ENCODE measurements at places on chromosomes 12 and 14.

GRCh38 chr12:27076928-27077327 is 5.5 kb downstream of the C12orf71 start:
- no peak for DNase-seq

- no peak for DNase-seq
These were observed 3.0 kb downstream of the WNT1 start for GRCh38 chr12:48980953-48981756.

DNA sequence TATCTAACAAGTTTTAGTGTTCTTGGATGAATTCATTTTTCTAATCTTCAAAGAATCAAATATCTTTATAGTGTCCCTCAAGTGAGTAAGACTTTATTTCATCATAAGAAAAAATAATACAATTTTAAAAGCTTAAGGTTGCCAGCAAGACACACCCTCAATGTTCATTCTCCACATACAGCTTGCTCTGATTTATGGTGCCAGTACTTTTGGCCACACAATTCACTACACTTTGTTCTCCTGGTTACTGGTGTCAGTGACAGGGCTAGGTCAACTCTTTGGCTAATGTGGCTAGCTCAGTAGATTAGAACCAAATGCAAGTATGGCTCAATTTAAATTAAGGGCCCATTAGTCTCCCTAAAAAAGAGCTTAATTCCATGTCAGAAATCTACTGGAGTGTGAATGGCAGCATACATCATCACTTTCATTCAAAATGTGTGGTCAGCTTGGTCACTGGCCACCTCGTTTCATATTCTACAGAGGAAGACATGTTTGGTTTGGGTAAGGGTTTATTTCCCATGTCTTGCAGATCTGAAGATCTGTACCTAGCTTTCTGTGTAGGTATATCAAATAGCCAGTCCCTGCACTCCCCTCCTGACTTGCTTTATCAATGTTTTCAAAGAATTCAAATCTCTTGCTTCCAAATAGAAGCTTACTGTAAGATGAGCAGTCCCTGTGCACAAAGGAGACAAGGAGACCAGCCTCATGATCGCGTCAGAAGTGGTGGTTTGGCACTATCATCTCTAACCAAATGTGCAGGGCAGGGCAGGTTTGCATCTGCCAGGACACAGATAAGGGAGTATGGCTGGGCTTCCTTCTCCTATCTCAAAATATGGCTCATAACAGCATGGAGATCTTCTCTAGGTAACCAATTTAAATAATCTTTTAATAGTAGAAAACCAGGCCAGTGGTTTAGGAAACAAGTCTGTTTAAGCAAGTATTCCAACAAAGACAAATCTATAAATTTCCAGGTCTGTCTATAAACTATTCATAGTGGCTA is 31.3 kb downstream of the HECTD4 start:
- no peak for DNase-seq

- DNase-seq, result no peak
These were observed 163.3 kb downstream of the DACT1 start for GRCh38 chr14:58801086-58801485.

DNA sequence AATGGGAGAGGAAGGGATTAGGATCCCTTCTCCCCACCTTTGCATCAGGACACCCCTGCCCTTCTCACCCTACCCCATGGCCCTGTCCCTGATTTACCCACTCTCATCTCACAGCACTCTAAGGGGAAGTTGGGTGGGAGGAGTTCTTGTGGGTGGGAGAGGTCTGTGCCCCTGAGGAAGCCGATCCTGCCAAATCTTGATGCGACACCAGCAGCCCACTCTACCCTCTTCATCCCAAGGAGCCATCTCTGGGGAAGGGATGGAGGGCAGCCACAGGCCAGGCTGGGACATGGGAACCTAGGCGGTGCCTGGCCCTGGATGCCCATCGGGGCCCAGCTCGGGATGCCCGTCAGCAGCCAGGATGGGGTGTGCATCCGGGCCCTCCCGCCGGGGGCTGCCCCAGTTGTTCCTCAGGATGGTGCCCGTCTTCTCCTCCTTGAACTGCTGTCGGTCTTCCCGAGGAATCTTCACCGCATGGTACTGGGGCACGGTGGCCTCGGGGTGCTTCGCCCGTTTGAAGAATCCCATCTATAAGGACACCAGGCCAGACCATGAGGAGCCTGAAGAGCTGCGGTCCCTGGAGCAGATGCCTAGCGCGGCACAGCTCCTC is 22.8 kb downstream of the ITGA7 start:
- DNase-seq, result no peak

DNA sequence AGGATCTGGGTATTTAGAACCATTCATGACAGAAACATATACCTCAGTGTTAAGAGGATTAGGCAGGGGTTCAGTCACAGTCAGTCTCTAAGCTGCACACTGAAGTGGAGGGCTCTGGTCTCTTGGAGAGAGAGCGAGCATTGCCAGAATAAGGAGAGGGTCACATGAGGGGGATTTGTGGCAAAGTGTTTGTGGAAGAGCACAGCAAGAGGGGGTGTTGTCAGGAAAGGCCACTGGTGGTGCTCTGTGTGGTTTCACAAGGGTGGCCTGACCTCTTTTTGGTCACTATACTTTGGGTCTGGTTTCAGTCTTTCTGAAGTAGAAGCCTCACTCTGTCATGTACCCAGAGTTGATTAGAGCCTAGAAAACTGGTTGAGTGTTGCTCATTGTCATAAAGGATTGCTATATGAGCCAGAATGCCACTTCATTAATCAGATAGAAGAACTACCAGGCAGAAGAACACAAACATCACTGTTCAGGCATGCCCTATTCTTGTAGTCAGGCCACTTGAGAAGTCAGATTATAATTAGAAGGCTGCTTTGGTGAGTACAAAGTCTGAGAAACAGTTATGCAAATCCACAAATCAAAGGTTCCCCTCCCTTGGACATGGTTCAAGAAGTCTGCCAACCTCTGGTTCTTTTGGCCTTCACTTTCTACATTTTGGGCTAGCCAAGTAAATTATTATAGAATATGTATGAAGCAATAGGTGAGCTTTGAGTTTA is 8.4 kb downstream of the TMEM19 start:
- no peak for DNase-seq

GRCh38 chr14:95025218-95025617 is 132.1 kb downstream of the DICER1 start:
- no peak for DNase-seq

GRCh38 chr12:28883406-28883997 is 265.6 kb upstream of the FAR2 start:
- DNase-seq, result no peak

DNA sequence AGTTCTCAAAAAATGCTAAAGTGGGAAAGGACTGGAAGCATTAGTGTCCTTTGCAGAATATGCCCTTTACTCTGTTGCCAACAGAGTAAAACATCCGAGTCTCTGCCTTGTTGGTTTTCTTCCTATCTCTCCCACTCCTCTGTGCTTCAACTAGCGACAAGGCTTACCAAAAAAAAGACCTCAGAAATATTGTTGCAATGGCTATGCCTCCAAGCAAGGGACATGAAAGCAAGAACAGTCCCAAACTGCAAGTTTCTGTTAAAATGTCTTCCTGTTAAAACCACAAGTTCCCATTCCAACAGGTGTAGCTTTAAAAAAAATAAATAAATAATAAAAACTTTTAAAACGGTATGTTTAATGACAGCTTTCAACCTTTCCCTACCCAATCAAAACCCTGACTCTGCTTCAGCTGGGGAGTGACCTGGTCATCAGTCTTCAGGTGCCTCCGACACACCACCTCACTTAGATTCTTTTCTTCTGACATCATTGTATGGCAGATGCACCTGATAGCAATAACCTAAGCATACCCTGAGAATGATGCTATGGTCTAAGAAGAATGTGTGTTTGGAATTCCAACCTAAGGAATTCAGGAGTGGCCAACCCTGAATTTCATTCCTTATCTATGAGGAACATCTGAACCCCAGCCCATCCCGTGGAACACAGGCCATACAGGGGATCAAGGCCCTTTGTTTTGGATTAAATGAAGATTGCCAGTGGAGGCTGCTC is 81.0 kb downstream of the RPS29 start:
- DNase-seq, result no peak

DNA sequence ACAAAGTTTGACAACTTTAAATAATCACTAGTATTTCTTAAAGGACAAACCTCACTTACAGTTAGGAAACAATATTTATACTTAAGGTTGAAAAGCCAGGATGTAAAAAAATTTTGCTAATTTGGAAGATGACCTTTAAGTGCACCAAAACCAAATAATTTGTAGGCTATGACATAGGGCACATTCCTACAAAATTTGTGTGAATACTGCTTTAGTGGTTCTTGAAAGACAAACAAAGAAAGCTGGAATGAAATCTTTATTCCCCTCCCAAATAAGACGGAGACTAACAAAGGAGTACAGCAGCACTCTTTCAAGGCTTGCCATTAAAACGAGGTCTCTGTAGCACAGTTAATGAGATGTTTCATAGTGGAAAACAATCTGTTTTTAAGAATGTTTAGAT is 45.6 kb downstream of the MSRB3 start:
- DNase-seq, result no peak

- DNase-seq, result no peak
These were observed 5.0 kb upstream of the EPS8 start for GRCh38 chr12:15794196-15794595.

DNA sequence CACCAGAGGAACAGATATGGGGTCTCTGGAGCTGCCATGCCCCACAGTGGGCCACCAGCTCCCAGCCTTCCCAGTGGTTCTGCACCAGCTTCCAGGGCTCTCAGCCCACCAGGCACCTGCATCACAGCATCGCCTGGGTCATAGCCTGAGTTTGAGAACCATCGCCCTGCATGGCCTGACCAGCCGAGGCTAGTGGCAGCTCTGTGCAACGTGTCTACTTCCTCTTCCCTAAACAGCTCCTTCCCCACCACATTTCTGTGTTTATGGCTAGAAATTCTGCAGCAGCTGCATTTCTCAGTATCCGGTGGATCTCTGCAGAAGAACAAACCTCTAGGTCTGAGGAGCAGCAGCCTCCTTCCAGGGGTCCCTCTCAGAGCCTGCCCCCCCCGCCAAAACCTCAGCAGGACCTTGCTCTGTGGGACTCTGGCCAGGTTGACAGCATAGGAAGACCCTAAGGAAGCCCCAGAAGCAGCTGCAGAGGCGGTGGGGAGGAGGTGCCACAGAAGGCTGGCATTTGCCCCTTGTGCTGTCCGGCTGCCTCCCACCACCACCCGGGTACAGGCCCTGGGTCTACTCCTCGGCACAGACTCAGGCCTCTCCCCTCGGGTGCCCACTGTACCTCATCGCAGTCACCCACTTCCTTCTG is 47.7 kb downstream of the PSMA6 start:
- no peak for DNase-seq

- DNase-seq, result no peak
These were observed 184.8 kb upstream of the NTF3 start for GRCh38 chr12:5247144-5247543.

- DNase-seq, result no peak
These were observed 157.5 kb upstream of the LRIG3 start for GRCh38 chr12:59077575-59078426.

- DNase-seq, result no peak
These were observed 26.8 kb downstream of the AMN start for GRCh38 chr14:102949062-102949800.

DNA sequence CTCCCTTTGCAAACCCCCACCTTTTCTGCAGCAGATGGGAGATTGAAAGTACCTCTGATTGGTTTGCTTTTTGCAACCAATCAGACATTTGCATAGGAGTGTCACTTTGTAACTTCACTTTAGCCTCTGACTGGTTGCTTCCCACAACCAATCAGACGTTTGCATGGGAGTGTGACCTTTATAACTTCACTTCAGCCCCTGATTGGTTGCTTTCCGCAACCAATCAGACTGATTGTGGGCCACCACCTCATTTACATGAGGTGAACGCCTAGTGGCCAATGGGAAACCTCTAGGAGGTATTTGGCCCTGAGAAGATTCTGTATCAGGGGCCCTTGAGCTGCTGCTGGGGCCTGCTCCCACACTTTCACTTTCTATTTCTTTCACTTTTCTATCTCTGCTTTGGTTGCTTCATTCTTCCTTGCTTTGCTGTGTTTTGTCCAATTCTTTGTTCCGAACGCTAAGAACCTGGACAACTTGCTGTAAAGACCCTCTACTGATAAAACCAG is 106.0 kb upstream of the PRICKLE1 start:
- DNase-seq, result no peak

DNA sequence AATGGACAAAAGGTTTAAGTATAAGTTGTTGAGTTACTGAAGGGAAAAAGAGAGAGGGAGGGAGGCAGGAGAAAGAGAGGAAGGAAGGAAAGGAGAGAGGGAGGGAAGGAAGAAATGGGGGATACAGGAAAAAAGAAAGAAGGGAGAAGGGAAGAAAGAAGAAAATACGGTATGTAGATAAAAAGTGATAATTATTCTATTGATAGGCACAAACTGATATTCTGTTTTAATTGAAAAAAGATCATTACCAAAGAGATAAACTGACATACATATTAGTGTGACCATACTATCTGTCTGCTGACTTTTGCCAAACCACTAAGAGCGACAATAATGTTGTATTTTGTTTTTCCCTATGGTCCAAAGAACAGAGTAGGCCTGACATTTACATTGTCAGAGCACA is 154.5 kb downstream of the LRFN5 start:
- no peak for DNase-seq

GRCh38 chr14:92161521-92161920 is 39.8 kb downstream of the CPSF2 start:
- no peak for DNase-seq

DNA sequence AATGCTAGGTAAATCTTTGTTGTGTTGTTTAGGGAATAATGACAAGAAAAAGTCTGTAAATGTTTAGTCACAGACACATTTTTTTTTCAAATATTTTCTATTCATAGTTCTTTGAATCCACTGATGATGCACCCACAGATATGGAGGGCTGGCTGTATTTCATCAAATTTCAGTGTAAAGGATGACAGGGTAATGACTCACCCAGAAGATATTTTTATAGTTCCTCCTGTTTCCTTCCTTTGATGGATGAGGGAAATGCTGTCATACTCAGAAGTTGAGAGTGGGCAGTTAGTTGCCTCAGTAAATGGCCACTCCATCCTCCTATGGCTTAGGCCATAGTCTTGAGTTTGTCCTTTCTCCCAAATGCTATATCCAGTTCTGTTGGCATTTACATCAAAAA is 76.9 kb upstream of the REP15 start:
- no peak for DNase-seq

GRCh38 chr12:132604151-132604618 is 6.2 kb downstream of the LRCOL1 start:
- no peak for DNase-seq

DNA sequence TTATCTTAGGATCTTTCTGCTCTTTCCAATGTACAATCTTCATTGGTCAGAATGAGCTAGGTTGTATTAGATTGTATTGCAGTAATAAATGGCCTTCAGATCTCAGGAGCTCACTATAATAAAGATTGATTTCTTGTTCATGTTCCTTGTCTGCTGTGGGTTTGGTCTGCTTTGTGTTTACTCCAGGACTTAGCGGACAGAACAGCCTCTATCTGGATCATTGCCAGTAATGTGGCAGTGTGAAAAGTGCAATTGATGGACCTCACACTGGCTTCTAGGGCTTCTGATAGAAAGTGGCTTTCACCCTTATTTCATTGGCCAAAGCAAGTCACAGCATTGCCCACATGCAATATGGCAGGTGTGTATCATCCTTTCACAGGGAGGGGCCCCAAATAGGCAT is 81.2 kb downstream of the BTG1 start:
- no peak for DNase-seq

- no peak for DNase-seq
These were observed 87.5 kb downstream of the PLXNC1 start for GRCh38 chr12:94235848-94236247.

- DNase-seq, result no peak
These were observed 28.7 kb downstream of the NELL2 start for GRCh38 chr12:44847403-44847802.
